Spleen (tissue), 13 donors: ENCODE measurements at places on chromosomes 3 and 15. TPM values are rescaled to one million over a fixed set of nuclear protein-coding genes. Genes with fewer than 3 reads are reported as not detected.

- peak; percentile 39 for DNase-seq
These were observed 107.9 kb upstream of the ALDH1A3 start for GRCh38 chr15:100771746-100772145.

Gene SPESP1
- total RNA-seq = 5.3 TPM

DNA sequence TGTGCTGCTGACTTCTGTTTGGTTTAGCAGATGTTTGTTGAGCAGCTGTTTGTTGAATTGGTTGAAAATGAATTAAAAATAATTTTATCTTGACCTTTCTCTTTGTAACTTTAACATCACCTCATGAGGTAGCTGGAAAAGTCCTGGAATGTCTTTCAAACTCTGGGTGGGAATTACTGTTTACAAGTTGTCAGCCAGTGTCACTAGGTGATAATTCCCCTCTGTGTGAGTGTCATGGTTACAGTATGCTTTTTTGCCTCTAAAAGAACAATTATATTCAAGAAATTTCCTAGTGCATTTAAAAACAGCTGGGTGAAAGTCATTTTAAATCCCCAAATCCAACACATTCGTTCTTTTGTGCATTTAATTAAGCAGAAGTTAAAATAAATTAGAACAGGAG is 113.2 kb downstream of the PTPRG start:
- DNase-seq = no peak

Gene CPB1
- total RNA-seq = 34.2 TPM

Gene TMEM108
- total RNA-seq = 4.0 TPM

Gene SNTN
- not detected for total RNA-seq

Gene MED12L
- 0.85 TPM for total RNA-seq

Gene DNAH1
- 28.6 TPM for total RNA-seq

GRCh38 chr3:138609898-138610266 is 1.3 kb downstream of the FAIM start:
- DNase-seq = no peak

- DNase-seq = no peak
These were observed 300.2 kb upstream of the CNTN6 start for GRCh38 chr3:792630-793029.

DNA sequence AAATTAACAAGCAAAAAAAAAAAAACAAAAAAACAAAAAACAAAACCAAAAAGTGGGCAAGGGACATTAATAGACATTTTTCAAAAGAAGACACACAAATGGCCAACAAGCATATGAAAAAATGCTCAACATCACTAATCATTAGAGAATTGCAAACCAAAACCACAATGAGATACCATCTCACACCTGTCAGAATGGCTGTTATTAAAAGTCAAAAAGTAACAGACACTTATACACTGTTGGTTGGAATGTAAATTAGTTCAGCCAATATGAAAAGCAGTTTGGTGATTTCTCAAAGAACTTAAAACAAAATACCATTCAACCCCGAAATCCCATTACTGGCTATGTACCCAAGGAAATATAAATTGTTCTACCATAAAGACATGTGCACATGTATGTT is 222.4 kb upstream of the CD96 start:
- no peak for DNase-seq

DNA sequence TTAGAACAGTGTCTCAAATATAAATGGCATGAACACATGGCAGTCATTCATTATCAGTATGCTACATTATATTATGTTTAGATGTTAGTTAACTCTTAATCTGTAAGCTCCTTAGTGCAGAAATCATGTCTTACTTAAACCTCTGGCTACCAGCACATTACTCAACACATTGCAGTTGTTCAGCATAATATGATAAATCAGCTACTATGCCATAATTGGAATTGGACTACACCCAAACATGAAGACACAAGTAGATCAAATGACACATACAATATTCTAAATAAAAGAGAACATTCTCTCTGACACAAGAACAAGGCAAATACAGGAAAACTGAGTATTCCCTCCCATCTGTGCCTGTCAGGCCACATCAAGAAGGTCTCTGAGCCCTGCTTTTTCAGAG is 116.1 kb downstream of the PCCB start:
- no peak for DNase-seq

DNA sequence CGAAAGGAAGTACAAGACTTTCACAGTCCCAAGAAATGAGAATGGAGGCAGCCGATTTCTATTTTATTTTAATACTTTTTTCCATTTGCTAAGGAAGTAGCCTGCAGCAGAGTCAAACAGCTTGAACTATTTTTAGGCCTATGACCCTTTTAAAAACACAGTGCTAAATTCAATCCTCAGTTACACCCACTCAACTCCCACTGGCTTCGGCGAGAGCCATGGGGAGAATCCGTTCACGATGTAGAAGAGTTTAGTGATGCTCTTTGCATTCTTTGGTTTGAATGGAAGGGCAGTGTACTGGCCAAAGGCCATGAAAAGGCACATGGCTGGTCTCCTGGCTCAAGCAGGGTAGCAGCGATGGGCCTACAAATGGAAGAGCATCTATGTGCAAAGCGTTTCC is 343.5 kb downstream of the FOXP1 start:
- no peak for DNase-seq
